ENCODE measurements at places on chromosomes 16 and 17. TPM values are rescaled to one million over a fixed set of nuclear protein-coding genes. Genes with fewer than 3 reads are reported as not detected.

The NPIPA3 gene
- total RNA-seq = 2.2 TPM

The GAS2L2 gene
- total RNA-seq = 0.28 TPM

The TBC1D3K gene
- total RNA-seq = not detected

The PPP1R1B gene
- 5.8 TPM for total RNA-seq

The NUP85 gene
- total RNA-seq = 40.9 TPM

The TRIM25 gene
- 25.7 TPM for total RNA-seq

The MYBBP1A gene
- 20.2 TPM for total RNA-seq

The MT1F gene
- 3.3 TPM for total RNA-seq

The SLFN14 gene
- not detected for total RNA-seq

The HOXB1 gene
- total RNA-seq = not detected

The SLC12A3 gene
- total RNA-seq = not detected
